ENCODE measurements at places on chromosomes 2 and 18.

GRCh38 chr2:33141476-33141875, 194.7 kb downstream of the LTBP1 start:
- no peak for DNase-seq

DNA sequence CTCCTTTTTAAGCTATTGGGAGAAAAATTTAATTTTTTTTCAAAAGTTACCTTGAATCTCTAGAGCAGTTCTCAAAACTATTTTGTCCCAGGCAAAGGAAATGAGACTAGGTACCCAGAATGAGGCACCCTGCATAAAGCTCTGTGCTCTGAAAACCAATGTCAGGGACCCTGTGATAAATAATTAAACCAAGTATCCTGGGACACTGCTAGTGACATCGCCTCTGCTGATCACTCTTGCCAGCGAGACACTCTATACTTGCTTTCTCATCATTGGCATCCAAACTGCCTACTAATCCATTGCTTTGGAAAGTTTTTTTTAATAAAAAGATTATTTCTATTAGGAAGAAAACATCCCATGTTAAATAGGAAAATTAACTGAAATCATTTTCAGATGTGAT, 1.4 kb downstream of the GKN1 start:
- DNase-seq = no peak

DNA sequence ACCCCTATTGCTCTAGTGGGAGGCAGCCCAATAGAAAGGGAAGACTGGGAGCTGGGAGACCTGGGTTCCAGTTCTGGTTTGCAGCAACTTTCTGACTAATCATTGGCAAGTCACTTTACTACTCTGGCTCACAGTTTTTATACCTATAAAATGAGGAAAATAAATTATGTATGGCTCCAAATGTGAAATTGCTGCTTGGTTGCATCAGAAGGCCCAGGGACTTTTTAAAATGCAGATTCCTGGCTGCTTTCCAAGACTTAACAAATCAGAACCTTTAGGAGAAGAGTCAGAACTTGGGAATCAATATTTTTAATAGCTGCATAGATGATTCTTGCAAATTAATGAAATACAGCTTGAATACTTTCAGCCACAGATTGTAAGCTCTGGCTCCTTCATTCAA, 943.9 kb downstream of the EPHA4 start:
- no peak for DNase-seq

DNA sequence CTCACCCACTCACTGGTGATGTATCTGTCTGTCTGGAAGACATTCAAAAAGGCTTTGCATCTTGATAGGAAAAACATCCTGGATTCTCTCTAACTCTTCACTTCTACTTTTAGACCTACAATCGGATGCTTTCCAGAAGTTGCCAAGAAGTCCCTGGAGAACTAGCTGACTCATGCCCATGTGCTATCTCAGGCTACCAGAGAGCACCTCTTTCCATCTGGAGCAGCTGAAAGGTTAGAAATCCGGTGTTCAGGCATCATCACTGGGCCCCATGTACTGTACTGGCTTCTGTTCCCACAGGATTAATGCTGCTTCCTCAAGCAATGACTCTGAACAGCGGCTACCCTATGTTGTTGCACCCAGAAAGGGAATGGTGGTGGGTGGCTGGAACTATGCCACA, 259.0 kb downstream of the NBAS start:
- DNase-seq = no peak

DNA sequence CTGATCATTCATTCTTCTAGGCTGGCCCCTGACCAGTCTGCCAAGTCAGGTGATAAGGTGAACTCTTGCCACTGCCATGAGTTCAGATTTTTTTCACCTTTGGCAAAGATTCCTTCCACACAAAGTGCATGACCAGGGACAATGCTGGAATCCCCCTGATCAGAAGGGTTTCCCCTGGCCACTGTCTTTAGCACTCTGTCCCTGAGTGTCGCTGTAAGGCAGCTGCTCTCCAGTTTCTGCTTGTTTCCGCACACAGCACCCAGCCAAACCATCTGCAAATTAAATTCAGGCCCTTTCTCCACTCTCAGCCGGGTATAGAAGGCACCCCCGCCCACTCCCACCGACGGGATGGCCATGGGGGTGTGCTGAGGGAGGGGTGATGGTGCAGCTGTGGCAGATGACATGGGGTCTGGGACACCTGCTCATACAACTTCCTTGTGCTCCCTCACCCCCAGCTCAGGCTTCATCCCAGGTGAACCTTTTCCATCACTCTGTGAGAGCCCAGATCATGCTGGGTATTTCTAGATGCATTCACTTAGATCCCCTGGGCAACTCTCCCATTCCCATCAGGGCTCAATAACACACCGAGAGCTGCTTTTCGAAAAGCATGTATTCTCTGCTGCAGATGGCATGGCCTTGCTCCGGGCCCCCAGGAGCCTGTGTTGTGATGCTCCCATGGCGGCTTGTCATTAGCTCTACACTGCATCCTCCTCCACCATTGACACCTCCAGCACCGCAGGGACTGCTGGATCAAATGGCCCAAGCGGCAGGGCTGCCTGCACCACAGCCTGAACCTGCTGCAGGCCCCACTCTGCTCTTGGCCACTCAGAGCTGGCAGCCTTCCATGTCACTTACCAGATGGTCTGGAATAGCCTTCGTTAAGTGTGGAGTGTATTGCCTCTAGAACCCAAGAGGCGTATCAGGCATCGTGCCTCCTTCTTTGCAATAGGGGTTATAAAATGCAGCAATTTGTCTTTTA, 52.3 kb upstream of the ROCK2 start:
- peak; percentile 26 for DNase-seq

- DNase-seq = no peak
These were observed 360.0 kb downstream of the RND3 start for GRCh38 chr2:150127346-150127990.
